ENCODE measurements at places on chromosomes 12 and 14.

GRCh38 chr14:44788612-44789011, 173.1 kb downstream of the KLHL28 start:
- DNase-seq: no peak

GRCh38 chr14:49420201-49420600, 166.0 kb downstream of the RPS29 start:
- no peak for DNase-seq

GRCh38 chr12:111318450-111318849, 50.4 kb downstream of the PHETA1 start:
- DNase-seq: no peak

DNA sequence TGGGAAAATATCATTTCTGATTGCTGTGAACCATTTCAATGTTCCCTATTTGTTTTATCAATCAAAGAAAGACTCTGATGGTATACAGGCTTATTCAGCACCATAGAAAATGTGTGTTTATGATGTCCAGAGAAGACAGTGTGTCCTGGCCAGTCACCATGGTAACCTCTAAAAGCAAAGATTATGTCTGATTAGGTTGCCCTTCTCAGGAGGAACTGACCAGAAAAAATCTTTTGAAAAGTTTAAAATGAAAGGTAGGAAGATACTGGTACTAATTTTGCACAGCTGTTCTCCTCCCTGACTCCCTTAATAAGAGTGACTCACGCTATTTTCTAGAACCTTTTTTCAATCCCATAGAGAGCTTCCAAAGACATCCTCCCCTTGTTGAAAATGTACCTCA, 391.8 kb upstream of the DCN start:
- no peak for DNase-seq

- DNase-seq: no peak
These were observed 59.7 kb upstream of the C14orf132 start for GRCh38 chr14:95979339-95980042.

DNA sequence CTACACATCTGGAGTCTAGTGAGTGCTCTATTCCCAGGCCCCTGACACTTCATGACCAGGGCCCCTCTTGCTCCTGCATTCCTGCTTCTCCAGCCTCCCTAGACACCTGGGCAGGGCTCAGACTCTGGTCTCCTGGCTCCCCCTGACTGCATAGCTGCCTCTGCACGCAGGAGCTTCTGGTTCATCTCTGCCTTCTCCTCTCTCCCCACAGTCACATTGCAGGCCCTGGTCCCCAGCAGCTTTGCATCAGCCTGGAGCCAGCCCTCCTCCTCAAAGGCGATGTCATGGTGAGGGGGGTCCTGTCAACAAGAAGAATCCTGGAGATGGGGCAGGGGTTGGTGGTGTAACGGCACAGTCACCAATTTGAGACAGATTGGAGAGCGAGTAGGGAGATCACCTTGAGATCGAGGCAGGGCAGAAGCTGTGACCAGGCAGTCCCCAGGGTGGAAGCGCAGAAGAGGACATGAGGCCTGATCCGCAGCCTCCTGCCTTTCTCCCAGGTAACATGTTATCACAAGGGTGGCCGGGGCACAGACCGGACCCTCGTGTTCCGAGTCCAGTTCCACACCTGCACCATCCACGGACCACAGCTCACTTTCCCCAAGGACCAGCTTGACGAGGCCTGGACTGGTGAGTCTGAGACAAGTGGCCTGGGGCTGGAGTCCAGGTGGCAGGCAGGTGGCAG, 8.1 kb downstream of the TNS2 start:
- DNase-seq: no peak

- no peak for DNase-seq
These were observed 18.5 kb upstream of the PCNX1 start for GRCh38 chr14:70888681-70889175.

- no peak for DNase-seq
These were observed 6.3 kb upstream of the NFE2 start for GRCh38 chr12:54306925-54307741.

- no peak for DNase-seq
These were observed 7.4 kb downstream of the NKX2-1 start for GRCh38 chr14:36512585-36513003.
